Psoas muscle (tissue), 8 donors: ENCODE measurements at places on chromosomes 3 and 15.

DNA sequence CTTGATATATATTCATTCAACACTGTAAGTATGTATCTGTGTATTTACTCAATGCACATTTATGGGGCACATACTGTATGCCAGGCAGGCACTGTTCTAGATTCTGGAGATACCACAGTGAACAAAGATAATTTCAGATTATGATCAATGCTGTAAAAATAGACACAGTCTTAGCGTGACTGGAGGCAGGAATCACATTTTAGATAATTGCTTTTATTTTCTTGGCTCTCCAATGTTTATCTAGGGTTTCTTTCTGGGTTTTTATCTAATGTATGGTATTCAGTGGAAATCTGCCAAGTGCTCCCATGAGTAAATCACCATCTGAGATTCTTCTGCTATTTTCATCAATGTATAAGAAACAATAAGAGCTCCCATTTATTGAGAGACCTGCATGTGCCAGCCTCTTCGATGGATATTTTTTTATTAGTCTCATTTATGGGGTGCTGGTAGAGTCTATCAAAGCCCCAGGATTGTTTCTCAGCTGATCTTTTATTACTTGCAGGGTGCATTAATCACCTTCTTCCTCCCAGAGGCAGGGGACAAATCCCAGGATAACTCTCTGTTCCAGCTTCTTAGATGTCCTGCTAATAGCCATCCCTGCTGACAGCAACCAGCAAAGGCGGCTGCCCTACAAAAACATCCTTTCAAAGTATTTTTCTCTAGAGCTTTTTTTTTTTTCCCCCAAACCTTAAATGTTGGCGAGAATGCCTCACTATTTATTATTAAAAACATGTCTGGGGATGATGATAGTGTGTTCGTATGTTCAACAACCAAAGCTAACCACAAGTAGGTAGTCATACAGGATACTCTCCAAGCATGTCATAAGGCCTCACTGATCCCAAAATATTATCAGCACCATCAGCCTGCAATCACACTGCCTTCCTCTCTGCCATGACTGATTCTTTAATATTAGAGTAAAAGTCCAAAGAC lies 331.0 kb upstream of the RASGRP1 start:
- no peak for DNase-seq

- DNase-seq: no peak
Observed at GRCh38 chr15:89406218-89406939, 71.8 kb upstream of the POLG start.

- no peak for DNase-seq
Observed at GRCh38 chr3:188217011-188217463, 63.1 kb downstream of the LPP start.

DNA sequence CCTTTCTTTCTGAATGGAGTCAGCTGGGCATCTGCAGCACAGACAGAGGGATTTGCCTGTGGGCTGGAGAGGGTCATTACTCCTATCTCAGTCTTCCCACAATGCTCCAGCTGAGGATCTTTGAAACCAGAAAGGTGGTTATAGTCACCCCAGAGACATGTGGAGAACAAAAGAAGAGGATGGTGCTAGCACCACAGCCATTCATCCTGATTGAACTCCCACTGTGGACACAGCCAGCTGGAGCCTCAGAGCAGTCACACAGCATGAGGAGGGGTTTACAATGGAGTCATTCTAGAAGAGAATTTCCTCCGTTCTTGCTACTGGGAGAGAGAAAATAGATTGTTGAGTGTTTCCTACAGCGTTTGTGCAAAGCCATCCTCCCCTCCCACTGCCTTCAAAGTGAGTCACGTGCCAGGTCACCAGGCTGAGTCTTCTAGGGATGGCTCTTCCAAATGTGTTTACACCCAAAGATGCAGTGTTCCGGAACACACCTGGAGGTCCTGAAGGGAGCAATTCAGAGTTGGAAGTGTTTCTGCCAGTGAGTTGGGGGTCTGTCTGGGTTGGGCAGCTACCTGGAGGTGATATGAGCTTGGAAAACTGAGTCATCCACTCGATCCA lies 18.9 kb upstream of the GREM1 start:
- no peak for DNase-seq
